Right lobe of liver (tissue), 6 donors: ENCODE measurements at places on chromosomes 2 and 18. TPM values are rescaled to one million over a fixed set of nuclear protein-coding genes. Genes with fewer than 3 reads are reported as not detected.

GRCh38 chr2:237894986-237895543 lies 35.6 kb downstream of the RAMP1 start:
- H3K27me3 ChIP-seq, result no peaks in the 10 kb centered on the region
- no peaks in the 10 kb centered on the region for H3K4me1 ChIP-seq
- no peak overlapping the region for H3K4me3 ChIP-seq
- no peak overlapping the region for H3K27ac ChIP-seq
- no peaks in the 10 kb centered on the region for H3K36me3 ChIP-seq

DNA sequence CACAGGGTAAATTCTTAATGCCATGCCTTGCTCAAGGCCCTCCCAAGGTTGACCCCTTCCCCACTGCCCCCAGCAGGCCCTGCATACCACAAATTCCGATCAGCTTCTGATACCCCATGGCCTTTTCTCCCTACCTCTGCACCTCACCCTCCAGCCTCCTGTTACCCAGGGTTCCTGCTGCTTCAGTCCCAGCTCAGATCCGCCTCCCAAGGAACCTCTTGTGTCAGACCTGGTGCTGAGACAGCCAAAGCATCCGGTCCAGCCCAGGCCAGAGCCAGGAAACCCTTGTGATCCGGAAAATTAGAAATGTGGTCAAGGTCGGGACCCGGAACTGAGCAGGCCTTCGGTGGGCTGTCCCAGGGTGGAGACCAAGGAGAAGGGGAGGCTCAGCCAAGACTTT lies 231.3 kb downstream of the BCL2 start:
- no peaks in the 10 kb centered on the region for H3K36me3 ChIP-seq
- no peak for DNase-seq
- H3K4me3 ChIP-seq, result no peak overlapping the region
- no peak overlapping the region for H3K27ac ChIP-seq

GRCh38 chr2:220795705-220796104 lies 776.4 kb downstream of the EPHA4 start:
- H3K27me3 ChIP-seq, result no peaks in the 10 kb centered on the region
- no peak overlapping the region for H3K4me3 ChIP-seq
- no peaks in the 10 kb centered on the region for H3K36me3 ChIP-seq
- H3K4me1 ChIP-seq, result no peaks in the 10 kb centered on the region

DNA sequence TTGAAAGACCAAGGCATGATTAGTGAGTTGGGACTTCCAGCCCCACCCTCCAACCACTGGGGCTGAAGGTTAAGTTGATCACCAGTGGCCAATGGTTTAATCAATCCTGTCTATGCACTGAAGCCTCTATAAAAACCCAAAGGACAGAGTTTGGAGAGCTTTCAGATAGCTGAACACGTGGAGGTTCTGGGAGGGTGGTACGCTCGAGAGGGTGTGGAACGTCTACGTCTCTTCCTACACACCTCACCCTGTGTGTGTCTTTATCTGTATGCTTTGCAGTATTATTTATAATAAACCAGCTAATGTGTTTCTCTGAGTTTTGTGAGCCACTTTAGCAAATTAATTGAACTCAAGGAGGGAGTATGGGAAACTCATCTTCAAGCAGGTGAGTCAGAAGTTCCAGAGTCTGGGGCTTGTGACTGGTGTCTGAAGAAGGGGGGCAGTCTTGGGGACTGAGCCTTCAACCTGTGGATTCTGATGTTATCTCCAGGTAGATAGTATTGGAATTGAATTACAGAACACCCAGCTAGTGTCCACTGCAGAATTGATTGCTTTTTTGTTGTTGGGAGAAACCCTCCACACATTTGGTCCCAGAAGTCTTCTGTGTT lies 20.3 kb downstream of the ACTR3 start:
- H3K4me1 ChIP-seq, result peaks cover 4% of the 10 kb centered on the region
- H3K27ac ChIP-seq, result no peak overlapping the region
- no peaks in the 10 kb centered on the region for H3K36me3 ChIP-seq
- DNase-seq, result no peak
- H3K4me3 ChIP-seq, result no peak overlapping the region

DNA sequence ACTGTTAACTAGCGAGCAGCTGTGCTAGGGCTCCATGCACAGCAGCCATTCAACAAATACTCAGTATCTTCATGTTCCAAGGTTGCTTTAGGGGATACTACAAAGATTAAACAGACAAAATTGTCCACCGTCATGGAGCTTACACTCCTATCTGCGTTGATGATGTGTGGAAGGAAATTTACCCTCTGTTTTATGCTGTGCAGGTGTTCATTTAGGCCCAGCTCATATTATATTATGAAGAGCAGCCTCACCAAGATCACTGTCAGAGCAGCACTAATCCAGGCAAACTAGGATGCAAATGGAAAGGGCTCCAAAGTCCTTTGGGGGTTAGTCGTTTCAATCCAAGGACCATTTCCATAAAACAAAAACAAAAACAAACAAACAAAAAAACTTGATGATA lies 13.4 kb upstream of the WIPF1 start:
- H3K27ac ChIP-seq, result no peak overlapping the region
- H3K4me1 ChIP-seq, result no peaks in the 10 kb centered on the region
- H3K27me3 ChIP-seq, result no peaks in the 10 kb centered on the region

GRCh38 chr18:48252525-48252924 lies 156.7 kb downstream of the ZBTB7C start:
- H3K4me1 ChIP-seq, result no peaks in the 10 kb centered on the region
- no peak overlapping the region for H3K27ac ChIP-seq
- no peak overlapping the region for H3K4me3 ChIP-seq
- DNase-seq, result no peak
- no peaks in the 10 kb centered on the region for H3K27me3 ChIP-seq

GRCh38 chr2:88880441-88880953 lies 189.0 kb downstream of the RPIA start:
- DNase-seq, result no peak
- H3K27me3 ChIP-seq, result no peaks in the 10 kb centered on the region
- no peaks in the 10 kb centered on the region for H3K36me3 ChIP-seq

- no peak for DNase-seq
- H3K4me1 ChIP-seq, result no peaks in the 10 kb centered on the region
- no peaks in the 10 kb centered on the region for H3K36me3 ChIP-seq
- no peak overlapping the region for H3K4me3 ChIP-seq
- no peak overlapping the region for H3K27ac ChIP-seq
- no peaks in the 10 kb centered on the region for H3K27me3 ChIP-seq
These were observed 568.2 kb downstream of the THSD7B start for GRCh38 chr2:137333386-137334165.

GRCh38 chr2:197011801-197012641 lies 85.5 kb upstream of the PGAP1 start:
- H3K27me3 ChIP-seq, result no peaks in the 10 kb centered on the region
- peaks cover under 1% of the 10 kb centered on the region for H3K36me3 ChIP-seq
- H3K27ac ChIP-seq, result peak overlapping the region; percentile 20
- H3K4me3 ChIP-seq, result no peak overlapping the region
- DNase-seq, result no peak

- no peaks in the 10 kb centered on the region for H3K27me3 ChIP-seq
- H3K4me3 ChIP-seq, result no peak overlapping the region
- no peak overlapping the region for H3K27ac ChIP-seq
- no peaks in the 10 kb centered on the region for H3K4me1 ChIP-seq
- H3K36me3 ChIP-seq, result no peaks in the 10 kb centered on the region
These were observed 369.6 kb downstream of the PID1 start for GRCh38 chr2:228901531-228901930.

- H3K36me3 ChIP-seq, result no peaks in the 10 kb centered on the region
- no peaks in the 10 kb centered on the region for H3K27me3 ChIP-seq
- no peak overlapping the region for H3K27ac ChIP-seq
- no peaks in the 10 kb centered on the region for H3K4me1 ChIP-seq
These were observed 49.6 kb upstream of the PXDN start for GRCh38 chr2:1793868-1794445.

DNA sequence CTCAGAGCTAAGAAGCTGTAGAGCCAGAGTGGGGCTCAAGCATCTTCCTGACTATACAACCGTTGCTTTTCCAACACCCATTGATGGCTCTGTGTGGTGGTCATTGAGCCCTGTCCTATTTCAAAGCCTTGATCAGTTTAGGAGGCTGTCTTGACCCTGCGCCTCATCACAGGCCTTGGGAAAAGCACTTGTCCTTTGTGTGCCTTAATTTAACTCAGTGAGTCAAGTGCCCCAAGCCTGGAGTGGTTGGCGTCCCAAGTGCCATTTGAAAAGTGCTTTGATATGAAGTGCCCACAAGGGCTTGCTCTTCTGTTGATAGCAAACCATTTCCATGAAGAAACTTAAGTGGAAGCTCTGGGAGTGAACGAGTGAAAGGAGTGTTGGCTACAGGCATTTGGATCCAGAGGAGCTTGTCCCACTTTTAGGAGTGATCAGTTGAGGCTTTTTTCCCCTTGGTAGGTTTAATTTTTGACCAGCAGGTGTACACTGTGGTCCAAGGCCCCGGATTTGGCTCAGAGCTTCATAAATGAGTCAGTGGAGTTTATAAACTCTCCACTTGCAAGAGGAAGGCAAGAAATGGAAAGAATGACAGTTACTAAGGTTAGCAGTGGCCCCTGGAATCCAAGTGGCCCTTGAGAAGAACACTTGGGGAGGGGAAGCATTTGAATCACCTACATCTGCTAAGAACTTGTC lies 50.3 kb downstream of the ACTR2 start:
- no peak for DNase-seq
- no peak overlapping the region for H3K27ac ChIP-seq
- no peaks in the 10 kb centered on the region for H3K36me3 ChIP-seq
- no peak overlapping the region for H3K4me3 ChIP-seq

DNA sequence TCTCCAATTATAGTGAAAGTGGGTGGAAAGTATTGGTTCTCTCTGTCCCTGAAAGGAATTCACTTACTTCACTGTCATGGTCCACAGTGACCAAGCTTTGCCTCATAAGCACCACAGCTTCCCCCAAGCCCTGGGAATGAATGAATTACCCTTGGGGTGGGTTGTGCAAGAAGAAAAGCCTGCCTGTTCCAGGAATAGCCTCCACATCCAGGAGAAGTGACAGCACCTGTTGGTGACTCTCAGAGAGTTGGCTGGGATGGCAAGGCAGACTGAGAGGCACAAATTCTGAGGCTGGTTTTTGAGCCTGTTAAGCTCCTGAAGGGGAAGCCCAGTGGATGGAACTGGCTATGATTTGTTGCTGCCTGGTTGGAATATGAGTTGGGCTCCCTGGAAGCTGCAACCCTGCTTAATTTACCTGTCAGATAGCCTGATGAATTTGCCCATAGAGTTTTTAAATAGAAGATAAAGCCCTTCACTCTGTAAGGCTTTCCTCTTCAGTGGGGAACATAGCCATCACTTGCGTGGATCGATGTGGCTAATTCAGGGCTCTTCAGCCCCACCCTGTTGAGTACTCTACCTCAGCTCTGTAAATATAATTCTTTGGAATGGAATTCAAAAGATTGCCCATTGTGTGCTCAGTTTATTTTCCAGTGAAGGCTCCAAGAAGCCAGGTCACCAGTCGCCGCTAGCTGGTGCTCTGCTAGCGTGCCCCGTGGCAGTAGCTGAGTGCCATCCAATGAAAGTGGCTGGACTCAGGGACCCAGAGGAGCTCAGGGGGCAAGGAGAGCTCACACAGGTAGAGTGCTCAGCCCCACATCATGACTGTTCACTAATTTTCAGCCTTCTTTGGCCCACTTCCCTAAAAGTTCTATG lies 479.3 kb downstream of the IRS1 start:
- DNase-seq, result no peak
- H3K27ac ChIP-seq, result no peak overlapping the region
- no peaks in the 10 kb centered on the region for H3K36me3 ChIP-seq
- H3K4me3 ChIP-seq, result no peak overlapping the region

GRCh38 chr2:48471048-48471474 lies 58.9 kb upstream of the STON1 start:
- H3K4me1 ChIP-seq, result no peaks in the 10 kb centered on the region
- no peaks in the 10 kb centered on the region for H3K36me3 ChIP-seq
- H3K4me3 ChIP-seq, result no peak overlapping the region
- H3K27me3 ChIP-seq, result no peaks in the 10 kb centered on the region
- no peak for DNase-seq

Gene ST8SIA3
- total RNA-seq, result 0.15 TPM

Gene AUP1
- total RNA-seq, result 79.7 TPM

Gene KIAA1328
- 2.6 TPM for total RNA-seq

Gene ASAP2
- total RNA-seq, result 2.9 TPM

Gene INHBB
- 15.9 TPM for total RNA-seq

Gene PGAP1
- total RNA-seq, result 3.0 TPM
